Caco-2 (cell line): ENCODE measurements at places on chromosomes 11 and 22.
A peak's percentile ranks its signal among the peaks of the same experiment; 100 is the strongest.

DNA sequence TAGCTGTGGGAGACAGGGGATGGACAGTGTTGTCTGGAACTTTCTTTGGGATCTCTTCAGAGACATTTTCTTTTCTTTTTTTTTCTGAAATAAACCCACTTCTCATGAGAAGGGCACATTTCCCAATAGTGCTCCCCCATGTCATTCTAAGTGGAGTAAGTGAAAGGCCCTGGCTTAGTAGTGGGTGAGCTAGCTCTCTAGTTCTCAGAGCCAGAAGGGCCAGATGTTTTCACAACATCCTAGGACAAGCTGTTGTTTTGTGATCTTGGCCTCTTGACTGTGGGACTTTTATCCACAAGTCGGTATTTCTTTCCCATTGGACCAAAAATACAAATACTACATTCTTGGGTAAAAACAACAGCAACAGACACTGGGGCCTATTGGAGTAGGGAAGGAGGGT lies 607.7 kb upstream of the TENM4 start:
- no peak for DNase-seq

DNA sequence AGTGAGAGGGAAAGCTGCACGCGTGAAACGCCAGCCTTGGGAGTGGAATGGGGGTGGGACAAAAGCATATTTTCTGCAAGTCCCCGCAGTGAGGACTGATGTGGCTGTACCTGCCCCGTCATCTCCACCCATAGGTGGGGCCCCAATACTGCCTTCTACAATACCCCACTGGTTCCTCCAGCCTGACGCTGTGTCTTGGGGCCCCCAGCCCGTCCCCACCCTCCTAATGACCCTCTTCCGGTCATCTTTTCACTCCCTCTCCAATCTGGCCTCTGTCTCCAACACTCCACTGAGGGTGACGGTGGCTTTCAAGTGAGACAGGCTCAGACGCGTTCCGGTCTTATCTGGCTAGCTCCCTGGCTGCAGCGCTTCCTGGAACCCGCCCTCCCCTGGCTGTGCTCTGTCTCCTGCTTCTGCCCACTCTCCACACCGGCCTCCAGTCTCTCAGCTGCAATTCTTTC lies 104.2 kb downstream of the MICAL3 start:
- peak; percentile 89 for DNase-seq

DNA sequence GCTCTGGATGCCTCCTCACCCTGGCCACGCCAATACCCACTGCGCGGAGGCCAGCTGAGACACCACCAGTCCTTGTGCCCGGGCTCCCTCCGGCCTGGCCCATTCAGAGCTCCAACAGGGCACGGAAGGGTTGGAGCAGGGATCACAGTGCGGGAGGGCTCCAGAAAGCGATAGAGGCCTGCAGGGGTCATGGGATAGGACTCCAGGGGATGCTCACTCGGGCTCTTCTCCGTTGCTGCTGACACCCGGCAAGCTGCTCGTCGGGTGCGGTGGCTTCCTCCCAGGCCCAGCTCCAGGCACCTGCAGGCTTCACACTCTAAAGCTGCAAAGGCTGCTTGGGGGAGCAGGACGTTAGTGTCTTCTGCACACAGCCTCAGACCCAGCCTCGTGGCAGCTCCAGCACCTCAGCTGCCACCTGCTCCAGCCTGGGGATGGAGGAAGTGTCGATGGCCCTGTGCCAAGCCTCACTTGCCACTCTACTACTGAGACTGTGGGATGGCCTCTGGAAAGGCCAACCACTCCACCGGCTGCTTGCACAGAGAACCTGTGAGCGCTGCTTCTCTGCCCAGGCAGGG lies 10.6 kb downstream of the WNT7B start:
- no peak for DNase-seq

GRCh38 chr22:42766860-42767259 lies 46.2 kb upstream of the A4GALT start:
- DNase-seq, result no peak

- DNase-seq, result peak; percentile 69
Observed at GRCh38 chr11:73157101-73158010, 15.2 kb upstream of the FCHSD2 start.

GRCh38 chr22:41539146-41540005 lies 4.9 kb downstream of the POLR3H start:
- no peak for DNase-seq

GRCh38 chr11:34324466-34324865 lies 33.3 kb downstream of the ABTB2 start:
- no peak for DNase-seq
